ENCODE measurements at places on chromosomes 2 and 18. TPM values are rescaled to one million over a fixed set of nuclear protein-coding genes. Genes with fewer than 3 reads are reported as not detected.

Gene RFTN2
- total RNA-seq: 4.7 TPM

GRCh38 chr2:205055251-205055650 is 510.0 kb downstream of the PARD3B start:
- peak; percentile 12 for DNase-seq

DNA sequence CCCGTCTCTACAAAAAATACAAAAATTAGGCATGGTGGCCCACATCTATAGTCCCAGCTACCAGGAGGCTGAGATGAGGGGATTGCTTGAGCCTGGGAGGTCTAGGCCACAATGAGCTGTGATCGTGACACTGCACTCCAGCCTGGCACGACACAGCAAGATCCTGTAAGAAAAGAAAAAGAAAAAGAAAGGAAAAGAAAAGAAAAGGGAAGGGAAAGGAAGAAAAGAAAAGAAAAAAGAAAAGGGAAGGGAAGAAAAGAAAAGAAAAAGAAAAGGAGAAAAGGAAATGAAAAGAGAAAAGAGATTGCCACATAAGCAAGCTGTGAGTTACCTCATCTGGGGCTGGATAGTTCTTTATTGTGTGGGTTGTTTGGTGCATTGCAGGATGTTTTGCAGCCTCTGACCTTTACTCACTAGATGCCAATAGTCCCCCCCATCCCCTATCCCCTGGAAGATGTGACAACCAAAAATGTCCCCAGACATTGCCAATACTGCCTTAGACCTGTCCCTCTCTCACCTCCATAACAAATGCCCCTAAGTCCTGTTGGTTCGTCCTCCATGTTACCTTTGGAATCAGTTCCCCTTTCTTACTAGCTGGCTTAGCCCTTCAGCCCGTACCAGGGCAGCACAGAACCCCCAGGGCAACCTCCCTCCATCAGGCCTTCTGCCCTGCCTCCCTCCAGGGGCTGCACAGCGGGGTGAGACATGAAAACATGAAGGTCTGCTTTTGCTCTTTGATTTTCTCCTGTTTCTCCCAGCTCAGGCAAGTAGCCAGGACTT is 8.9 kb downstream of the ASPRV1 start:
- DNase-seq: no peak

- DNase-seq: no peak
These were observed 524.2 kb downstream of the TRIB2 start for GRCh38 chr2:13240789-13241487.

GRCh38 chr2:65030476-65031332 is 25.5 kb upstream of the CEP68 start:
- DNase-seq: no peak

GRCh38 chr2:241818229-241818942 is 9.4 kb downstream of the NEU4 start:
- DNase-seq: no peak

Gene UGT1A8
- total RNA-seq: not detected

GRCh38 chr2:133262893-133263292 is 305.4 kb downstream of the NCKAP5 start:
- no peak for DNase-seq

Gene MALL
- total RNA-seq: 2.2 TPM

DNA sequence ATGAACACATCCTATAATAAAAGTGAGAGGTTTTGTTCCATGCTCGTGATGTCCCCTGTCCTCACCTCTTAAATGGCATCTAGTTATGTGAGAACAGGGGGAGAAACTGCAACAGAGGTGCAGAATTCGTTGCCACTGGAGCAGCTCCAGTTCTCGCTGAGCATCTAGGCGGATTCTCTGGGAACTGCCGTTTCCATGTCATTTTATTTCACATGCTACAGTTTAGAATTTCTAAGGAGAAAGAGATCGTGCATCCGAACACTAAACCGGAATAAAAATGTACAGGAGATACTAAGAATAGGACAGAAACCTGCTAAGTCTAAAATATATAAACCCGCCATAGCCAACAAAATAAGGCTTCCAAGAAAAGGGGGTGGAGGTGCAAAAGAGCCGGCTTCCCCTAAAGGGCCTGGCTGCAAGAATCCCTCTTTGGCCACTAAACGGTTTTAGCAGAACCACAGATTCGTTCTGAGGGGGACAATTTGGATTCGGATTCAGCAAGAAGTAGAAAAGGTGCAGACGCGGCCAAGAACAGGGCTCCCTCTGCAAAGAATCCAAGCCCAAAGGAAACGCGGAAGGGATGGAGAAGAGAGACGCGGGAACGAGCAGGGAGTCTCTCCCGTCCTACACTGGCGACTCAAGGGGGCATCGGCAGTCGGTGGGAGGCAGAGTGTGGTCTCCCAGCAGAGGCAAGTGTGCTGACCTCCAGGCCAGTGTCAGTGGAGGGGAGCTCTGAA is 1.3 kb downstream of the TMEM163 start:
- no peak for DNase-seq

Gene DSG2
- 2.6 TPM for total RNA-seq

DNA sequence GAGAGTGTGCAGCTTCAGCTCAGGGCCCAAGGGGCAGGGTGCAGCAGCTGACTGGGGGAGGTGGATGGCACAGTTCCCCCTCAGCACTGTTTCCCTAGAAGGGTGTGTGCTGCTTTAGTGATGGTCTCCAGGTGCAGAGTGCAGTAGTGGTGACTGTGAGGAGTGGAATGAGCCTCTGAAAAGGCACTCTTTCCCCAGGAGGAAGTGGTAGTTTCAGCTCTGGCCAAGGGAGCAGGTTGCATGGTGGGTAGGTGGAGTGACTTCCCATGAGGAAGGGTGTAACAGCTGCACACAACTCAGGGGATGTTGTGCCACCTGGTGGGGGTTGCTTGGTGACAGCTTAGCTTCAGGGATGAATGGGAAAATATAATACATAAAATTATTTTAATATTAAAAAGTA is 251.5 kb upstream of the NXPH2 start:
- no peak for DNase-seq

DNA sequence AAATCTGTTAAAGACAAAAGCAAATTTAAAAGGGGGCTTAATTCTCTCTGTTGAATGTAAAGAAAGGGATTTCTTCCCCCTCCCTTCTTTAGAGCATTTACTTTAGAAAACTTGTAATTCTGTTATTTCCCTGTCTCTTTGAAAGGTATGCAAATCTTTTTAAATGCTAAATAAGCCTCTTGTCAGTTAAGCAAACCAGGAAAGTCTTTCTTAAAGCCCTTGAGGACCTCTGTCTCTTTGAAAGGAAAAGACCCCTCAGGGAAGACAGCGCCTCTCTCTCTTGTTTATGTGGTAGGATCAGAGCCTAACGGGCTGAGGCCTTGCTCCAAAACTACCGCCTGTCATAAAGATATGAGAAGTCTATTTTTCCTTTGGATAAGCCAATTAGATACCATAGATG is 139.9 kb upstream of the CDH7 start:
- DNase-seq: no peak

DNA sequence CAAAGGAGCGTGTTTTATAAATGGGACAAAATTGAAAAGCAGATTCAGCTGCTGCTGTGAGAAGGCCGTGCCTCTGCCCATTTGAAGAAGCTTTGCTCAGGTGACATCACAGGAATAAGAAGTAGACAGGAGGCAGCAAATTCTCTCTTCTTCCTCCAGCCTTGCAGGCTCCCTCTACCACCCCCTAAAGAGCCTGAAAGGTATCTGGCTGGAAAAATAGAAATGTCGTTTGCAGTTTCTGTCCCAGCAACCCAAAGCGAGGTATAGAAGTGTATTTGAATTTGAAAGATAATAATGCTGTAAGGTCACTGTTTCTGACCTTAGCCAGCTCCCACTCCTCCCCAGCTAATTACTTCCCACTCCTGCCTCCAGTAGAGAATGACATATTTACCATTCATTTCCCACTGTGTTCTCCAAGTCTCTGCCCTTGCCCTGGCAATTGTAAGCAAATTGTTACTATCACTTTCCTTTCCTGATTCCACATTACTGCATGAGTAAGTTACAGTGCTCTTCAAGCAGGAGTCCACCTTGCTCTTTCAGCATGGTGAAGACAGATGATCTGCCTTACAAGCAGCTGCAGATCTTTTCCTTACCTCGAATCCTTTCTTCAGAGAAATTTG is 56.8 kb upstream of the RASGRP3 start:
- no peak for DNase-seq

DNA sequence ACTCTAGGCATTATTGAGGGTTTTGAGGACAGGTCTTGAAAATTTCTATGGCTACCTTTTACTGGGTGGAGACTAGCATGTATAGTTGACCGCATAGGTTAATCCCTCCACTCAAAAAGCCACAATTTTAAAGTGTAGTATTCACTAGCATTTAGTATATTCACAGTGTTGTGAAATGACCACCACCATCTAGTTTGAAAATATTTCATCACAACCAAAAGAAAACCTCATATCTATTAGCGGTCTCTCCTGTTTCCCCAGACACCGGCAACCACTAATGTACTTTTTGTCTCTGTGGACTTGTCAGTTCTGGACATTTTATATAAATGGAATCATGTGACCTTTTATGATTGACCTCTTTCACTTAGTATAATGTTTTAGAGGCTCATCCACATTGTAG is 53.9 kb downstream of the MSH2 start:
- DNase-seq: no peak

Gene ALPI
- total RNA-seq: not detected

DNA sequence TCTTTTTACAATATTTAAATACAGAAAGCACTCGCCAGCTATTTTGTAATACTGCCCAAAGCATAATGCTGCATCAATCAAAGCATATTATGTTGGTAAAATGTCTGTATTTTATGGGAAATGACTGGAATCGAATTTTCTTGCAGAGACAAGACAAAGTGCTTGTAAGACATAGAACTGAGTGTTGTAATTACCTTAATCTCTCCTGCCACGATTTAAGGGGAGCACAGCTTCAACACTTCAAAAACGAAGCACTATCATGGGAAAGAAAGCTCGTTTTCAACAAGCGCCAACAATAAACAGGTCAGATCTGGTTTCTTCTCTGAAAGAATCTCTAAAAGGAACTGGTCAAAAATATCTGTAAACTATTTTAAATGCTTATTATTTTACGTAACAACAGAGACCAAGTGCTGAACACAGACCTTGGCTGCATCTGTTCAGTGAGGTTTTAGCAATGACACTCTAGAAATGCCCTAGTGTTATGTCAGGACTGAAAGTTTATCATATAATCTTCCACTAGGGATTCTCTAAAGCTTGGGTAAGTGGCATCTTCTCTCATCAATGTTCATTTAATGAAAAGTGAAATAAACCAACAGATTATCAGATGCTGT is 19.0 kb downstream of the RND3 start:
- peak; percentile 49 for DNase-seq

DNA sequence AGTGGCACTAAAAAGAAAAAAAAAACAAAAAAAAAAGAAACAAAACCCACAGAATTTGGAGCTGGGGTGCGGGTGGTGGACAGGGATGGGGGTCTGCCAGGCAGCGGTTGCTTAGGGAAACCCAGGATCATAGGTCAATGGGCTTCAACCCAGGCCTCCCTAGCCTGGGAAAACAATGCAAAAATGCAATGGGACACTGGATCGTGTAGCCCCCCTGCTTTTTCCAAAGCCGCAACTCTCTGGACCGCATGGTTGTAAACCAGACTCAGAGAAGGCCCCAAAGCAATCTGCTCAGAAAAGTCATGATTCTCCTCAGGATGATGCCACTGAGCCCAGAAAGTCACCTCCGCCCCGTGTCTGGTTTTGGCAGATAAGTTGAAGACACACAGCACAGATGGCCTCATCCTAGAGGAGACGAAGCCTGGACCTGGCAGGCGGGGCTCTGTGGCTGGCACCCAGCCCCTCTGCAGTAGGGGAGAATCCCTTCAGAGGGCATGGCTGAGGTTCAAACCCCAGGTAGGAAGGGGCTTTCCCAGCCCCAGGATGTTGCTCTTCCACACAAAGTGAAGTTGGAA is 5.1 kb downstream of the DLX2 start:
- no peak for DNase-seq

DNA sequence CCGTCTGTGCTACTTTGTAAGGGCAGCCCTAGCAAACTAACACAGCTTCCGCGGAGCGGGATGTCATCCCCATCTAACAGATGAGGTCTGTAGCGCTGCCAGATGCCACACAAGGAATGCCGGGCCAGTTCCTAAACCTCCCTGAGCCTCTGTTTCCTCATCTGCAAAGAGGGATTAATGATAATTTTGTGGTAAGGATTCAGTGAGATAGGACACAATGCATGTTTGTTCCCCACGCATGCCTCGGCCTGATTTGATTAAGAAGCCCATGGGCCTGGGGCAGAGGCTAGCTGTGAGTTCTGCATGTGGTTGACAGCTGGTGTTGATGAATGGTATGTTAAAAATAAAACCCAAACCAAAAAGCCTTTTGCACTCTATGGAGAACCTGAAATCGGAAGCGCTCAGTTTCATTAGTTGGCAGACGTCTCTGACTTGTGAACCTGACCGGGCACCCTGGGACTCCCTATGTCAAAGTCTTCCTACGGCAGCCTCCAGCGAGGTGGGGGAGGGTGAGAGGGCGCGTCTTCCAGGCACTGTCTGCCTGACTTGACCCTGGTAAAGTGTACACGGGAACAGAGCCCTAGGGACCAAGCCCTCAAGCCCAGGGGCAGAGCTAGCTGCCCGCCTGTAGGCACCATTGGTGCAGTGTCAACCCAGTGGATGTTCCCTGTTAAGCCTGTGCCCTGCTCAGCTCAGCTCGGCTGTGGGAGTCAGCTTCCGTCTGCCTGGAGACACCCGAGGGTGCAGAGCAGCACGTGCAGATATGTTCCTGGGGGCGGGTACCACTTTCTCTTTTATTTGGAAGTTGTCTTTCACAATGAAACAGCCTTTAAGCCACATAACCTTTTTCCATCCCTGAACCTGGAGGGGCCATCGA is 14.8 kb upstream of the INHBB start:
- DNase-seq: no peak

- DNase-seq: no peak
These were observed 6.3 kb downstream of the CCNT2 start for GRCh38 chr2:134924912-134925311.

DNA sequence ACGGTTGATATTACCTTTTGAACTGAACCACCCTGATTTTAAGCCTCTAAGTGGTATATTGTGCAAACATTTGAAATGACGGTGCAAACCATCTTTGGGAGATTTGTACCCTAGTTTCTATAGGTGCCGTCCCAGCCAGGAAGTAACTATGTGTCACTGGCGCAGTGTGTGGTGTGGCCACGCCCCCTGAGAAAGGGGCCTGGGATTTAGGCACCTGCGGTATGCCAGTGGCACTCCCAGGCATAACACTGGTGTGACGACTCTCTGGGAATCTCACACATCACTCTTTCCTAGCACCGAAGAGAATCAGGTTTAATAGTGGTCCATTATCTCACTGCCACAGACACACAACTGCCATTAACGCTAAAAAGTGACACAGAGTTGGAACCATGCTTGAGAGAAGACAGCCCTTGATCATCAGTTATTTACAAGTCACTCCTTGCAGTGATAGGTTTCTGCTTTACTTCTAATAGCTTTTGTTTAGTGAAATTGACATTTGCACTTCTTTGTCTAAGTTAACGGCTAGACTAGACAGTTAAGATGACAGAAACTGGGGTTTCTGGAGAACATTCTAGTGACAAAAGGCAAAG is 11.1 kb downstream of the AQP4 start:
- no peak for DNase-seq

Gene GPR17
- total RNA-seq: not detected

Measured in fibroblast of villous mesenchyme (primary cell).